HuH-7.5 (cell line): ENCODE measurements at places on chromosomes 1 and 21.

DNA sequence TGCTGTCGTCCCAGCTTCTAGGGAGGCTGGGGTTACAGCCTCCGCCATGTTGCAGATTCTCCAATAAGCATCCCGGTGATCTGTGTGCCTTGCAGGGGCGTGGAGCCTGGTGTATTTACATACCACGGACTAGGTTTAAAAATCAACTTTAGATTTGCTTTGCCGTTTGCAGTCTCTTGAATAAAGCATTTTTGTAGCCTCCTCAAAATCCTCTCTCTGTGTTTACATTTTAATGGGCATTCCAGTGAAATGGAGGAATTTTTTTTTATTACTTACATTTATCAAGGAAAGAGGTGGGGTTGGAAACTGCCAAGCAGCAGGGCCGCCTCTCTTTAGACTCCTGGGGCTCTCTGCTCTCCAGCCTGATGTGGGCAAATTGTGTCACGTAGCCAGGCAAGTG is 437.5 kb upstream of the VAMP3 start:
- no peak for DNase-seq

DNA sequence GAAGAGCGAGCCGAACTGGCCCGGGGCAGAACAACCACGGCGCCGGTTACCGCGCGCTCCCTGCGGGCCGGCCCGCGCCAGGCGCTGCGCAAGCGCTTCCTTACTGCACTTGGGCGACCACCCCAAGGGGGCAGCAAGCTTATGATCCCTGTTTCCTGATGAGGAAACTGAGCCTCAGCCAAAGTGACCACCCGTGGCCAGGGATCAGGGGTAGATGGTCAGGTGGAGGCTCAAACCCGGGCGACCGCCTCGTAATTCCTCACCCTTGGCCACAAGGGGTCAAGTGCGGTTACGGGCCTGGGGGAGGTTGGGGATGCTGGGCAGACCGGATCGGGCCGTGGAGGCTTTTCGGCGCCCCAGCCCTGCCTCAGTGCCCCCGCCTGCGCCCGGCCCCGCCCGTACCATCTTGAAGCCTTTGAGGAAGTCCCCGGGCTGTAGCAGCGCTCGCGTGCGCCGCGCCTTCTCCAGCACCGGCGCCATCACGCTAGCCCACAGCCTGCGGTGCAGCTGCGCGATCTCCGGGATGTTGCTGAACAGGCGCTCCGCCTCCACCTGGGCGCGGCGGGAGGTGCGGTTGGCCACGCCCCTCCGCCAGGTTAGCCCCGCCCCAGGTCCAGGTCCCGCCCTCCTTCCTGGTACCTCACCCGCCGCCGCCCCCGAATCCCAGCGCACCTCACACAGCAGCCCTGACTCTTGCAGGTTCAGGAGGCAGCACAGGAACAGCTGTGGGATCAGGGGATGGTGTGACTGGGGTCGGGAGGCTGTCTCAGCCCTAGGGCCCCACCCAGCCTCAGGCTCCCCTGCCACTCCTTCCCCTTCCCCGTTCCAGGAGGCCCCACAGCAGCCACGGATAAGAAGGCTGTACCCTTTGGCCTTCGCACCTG is 5.4 kb upstream of the TNFRSF25 start:
- no peak for DNase-seq

DNA sequence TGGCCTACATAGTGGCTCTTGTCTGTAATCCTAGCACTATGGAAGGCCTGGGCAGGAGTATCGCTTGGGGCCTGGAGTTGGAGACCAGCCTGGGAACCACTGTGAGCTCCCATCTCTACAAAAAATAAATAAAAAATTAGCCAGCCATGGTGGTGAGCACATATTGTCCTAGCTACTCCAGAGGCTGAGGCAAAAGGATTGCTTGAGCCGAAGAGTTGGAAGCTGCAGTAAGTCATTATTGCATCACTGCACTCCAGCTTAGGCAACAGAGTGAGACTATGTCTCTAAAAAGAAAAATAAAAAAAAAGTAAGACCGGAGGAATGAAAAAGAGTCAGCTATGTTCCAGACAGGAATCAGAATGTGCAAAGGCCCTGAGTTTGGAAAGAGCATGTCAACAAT is 115.3 kb downstream of the CYYR1 start:
- DNase-seq: no peak

GRCh38 chr1:246768403-246769020 is 44.3 kb downstream of the SCCPDH start:
- no peak for DNase-seq

DNA sequence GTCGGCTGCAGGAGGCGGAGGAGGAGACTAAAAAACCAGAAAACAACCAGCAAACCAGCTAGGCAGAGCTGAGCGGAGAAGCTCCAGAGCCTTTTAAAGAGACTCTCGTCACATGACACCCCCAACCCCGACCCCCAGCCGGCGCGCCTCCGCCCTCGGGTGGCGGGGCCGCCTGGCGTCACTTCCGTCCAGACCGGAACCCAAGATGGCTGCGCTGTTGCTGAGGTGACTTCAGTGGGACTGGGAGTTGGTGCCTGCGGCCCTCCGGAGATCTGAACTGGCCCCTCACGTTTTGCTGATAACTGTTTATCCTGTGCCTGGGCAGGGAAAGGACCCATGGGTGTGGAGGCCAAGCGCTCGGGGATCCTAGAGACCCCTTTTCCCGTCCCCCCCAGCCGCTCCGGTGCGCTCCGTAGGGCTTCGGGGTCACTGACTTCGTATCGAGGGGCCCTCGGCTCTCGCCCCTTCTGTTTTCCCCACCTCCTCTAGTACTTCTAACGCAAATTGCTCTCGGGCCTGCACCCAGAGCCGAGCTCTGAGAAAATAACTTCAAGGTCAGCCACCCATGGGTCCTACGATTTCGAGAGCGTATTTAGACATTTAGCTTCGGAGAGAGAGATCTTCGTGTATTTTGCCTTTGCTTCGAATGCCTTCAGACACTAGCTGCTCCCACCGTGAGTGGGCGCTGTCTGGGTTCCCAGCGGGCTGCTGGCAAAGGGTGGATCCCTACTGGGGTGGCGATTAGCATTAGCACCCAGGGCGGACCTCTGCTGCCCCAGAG is at the start of gene SDHC:
Gene SDHC (plus strand): TSS at position 181 of the 781 bp plus-strand sequence. CDS start 25 bp downstream, at position 206.
- peak; percentile 84 for DNase-seq

DNA sequence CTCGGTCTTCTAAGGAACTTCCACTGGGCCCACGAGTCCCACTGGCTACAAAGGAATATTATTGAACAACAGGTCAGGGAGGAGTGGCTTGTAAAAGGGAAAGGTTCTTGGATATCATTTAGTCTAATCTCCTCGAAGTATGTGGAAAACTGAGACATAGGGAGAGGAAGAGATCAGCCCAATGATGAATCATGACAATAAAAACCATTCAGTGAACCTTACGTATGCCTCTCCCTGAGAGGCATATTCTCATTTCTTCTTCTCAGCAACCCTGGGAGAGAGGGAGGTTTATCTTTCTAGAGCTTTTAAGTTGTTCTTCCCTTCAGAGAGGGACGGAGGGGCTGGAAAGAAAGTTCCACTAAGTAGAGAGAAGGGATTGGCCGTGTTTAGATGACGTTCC is 5.3 kb upstream of the MOB3C start:
- DNase-seq: no peak

DNA sequence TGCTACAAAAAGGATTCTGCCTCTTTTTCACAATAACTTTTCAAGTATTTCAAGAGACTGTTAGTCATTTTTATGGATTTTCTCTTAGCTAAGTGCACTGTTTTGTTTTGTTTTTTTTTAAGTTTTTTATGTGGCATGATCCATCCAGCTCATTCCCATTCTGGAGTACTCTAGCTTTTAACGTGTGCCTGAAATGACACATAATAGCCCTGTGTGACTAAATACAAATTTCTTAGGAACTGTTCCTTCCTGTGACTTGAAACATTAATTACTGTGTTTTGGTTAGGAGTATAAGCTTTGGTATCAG is 143.9 kb downstream of the HS2ST1 start:
- DNase-seq: no peak

DNA sequence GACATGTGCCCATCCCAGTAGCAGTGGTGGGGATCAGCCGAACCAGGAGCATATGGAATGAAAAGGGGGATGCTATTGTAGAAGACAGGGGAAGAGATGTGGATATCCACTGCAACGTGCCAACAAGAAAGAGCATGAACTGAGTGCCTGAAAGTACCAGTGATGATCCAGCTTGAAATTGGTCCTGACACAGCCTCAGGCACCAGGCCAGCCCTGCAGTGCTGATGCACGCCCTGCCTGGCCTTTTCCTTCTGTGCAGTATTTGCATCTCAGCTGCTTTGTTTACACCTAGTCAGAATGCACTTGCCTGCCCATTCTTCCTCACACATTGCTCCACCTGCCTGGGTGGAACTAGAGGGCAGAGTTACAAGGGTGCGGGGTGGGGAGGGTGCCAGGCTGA is 50.3 kb upstream of the ARTN start:
- DNase-seq: no peak

DNA sequence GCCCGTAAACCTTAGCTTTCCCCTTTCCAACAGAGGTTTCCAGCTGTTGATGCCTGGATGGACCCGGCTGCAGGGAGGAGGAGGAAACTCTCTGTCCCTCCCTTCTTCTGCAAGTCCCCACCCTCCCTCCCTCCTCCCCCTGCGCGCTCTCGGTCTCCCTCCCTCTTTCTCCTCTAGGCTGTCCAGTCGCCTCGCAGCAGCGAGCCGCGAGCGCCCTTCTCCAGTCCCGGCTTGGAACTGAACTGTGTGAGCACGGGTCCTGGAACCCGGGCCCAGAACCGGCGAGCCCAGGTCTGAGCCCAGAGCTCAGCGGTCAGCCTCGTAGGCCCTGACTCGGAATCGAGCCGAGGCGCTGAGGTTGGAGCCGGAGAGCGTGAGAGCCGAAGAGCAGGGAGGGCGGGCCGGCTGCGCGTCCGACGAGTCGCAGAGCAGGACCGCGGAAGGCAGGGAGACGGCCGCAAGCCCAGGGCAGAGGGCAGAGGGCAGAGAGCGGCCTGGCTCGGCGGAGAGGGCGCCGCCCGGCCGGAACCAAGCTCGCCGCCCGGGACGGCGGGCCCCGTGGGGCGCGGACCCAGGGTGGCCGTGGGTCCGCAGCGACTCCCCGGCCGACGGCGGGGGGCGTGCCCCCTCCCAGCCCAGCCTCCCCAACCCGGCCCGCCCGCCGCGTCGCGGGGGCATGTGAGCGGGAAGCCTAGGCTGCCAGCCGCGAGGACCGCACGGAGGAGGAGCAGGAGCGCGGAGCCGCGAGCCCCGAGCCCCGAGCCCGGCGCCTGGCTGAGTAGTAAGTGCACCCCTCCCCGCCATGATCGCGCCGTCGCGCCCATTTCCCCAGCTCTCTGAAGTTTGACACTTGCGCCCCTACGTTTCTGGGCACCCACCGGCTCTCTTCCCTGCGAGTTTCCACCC is at the start of gene SOX13:
Gene SOX13 (plus strand): TSS at position 185 of the 906 bp plus-strand sequence. CDS start 39,801 bp downstream, outside the sequence.
- peak; percentile 89 for DNase-seq

- DNase-seq: no peak
These were observed 10.7 kb downstream of the LRRC47 start for GRCh38 chr1:3785456-3786157.
